ENCODE measurements at places on chromosomes 12 and 14.

- no peak for DNase-seq
Observed at GRCh38 chr14:60760644-60761364, 26.2 kb downstream of the MNAT1 start.

- DNase-seq = no peak
Observed at GRCh38 chr12:113875691-113876090, 90.4 kb downstream of the RBM19 start.

- no peak for DNase-seq
Observed at GRCh38 chr14:64092940-64093339, 201.2 kb downstream of the ESR2 start.

- DNase-seq = no peak
Observed at GRCh38 chr12:116937640-116938039, 26.9 kb downstream of the FBXW8 start.

- DNase-seq = no peak
Observed at GRCh38 chr12:115944392-115944742, 333.1 kb downstream of the MED13L start.

GRCh38 chr14:84375235-84375634 is 1154.7 kb upstream of the FLRT2 start:
- peak; percentile 15 for DNase-seq

- DNase-seq = no peak
Observed at GRCh38 chr14:100640471-100641273, 53.5 kb upstream of the BEGAIN start.

DNA sequence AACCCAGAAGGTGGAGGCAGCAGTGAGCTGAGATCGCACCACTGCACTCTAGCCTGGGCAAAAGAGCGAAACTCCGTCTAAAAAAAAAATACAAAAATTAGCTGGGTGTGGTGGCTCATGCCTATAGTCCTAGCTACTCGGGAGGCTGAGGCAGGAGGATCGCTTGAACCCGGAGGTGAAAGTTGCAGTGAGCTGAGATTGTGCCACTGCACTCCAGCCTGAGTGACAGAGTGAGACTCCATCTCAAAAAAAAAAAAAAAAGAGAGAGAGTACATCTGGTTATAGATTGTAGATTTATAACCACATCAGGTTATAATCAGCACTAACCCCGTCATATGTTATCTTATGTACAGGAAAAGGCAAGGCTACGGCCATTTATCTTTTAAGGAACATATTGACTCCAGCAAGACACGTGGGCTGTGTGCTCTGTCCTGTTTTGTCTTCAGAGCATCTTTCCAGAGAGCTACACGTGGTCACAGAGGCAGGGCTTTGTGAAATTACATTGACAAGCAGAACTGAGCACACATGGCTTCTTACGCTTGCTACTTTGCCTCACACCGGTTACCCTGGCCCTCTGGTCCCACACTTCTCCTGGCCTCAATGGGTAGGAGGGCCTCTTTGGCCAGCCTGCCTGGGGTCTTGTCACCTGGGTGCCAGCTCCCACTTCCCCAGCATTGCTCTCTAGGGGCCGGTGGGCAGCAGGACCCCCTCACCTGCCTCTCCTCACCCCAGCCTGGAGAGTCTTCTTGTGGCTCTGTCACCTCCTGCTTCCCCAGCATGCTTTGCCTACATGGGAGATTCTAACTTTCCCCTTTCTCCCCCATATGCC is 6.8 kb upstream of the DYNC1H1 start:
- no peak for DNase-seq

DNA sequence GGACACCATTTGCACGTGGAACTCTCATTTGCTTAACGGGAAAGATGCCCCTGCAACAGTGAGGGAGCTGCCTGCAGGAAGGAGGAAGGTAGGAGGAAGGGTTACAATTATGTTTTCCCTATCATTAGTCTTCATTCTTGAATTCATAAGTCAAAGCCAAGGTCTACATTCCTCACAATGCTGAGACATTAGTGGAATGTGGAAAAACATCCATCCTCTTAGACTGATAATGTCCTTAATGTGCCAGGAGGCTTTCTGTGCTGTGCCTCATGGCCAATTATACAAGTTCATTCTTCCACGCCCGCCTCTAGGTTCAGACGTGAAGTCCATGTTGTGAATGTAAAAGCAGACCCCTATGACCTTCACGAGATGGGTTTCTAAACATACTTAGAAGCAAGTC is 1212.4 kb upstream of the TMEM132C start:
- DNase-seq = peak; percentile 35

DNA sequence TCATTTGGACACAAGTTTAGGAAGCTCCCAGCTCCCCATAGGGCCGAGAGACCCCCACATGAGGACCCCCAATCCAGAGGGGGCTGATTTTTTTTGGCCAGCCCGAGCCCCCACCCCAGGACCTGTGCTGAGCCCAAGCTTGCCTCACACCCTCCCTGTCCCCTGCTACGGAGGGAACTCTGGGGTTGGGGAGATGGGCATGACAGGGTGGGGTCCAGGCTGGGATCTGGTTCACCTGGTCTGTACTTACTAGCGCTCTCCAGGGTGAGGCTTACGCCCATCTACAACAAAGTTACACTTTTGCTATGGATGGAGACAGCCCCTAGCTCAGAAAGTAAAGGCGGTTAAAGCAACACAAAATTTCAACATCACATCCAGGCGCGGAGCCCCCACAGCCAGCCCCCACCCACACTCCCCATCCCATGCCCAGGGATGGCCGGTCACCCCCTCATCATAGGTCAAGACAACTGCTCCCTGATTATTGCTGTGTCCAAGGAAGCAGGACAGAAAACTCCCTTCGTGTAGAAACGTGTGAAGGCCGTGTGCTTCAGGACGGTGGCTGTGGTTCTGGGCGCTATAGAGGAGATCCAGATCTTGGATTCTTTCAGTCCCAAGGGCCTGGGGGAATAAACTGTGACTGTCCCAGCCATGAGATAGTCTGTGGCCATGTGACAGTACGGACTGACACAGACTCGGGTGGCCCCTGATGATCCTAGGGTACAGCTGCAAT is 10.7 kb downstream of the SLC25A29 start:
- no peak for DNase-seq

GRCh38 chr12:112833267-112833666 is 41.7 kb downstream of the RPH3A start:
- no peak for DNase-seq

DNA sequence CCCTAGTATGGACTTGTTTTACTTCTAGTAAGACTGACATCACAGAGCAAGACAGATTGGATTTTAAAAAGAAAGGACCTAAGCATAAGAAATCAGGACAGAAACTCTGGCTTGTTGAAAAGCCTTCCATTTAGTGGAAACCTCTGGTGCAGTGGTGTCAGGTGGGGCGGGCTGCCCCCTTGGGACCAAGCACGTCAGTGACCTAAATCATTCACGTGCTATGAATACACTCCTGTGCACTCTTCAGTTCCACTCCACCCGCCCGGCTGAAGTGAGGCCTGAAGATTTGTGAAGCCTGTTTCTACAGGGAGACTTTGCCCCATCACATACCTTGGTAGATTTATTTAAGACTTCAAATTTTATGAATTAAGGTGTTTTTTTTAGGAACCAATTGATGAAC is 58.2 kb upstream of the STRN3 start:
- DNase-seq = no peak

GRCh38 chr12:76920172-76921099 is 41.6 kb upstream of the CSRP2 start:
- no peak for DNase-seq

DNA sequence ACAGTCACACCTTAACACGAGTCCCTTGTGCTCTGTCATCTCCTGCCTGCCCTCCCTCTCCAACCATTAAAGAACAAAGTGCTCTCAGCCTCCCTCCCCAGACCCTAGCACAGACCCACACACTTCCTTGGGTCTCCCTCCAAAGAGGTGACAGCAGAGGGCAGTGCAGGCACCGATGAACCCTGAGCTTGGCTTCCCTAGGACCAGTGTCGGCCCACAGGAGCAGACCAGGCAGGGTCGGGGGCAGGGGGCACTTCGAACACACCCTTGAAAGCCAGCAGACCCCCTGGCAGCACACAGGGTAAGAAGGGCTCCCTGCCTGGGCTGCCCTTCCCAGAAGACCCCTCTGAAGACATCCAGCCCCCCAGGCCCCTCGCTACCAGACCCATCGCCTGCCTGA is 7.0 kb downstream of the CDK2AP1 start:
- DNase-seq = no peak

DNA sequence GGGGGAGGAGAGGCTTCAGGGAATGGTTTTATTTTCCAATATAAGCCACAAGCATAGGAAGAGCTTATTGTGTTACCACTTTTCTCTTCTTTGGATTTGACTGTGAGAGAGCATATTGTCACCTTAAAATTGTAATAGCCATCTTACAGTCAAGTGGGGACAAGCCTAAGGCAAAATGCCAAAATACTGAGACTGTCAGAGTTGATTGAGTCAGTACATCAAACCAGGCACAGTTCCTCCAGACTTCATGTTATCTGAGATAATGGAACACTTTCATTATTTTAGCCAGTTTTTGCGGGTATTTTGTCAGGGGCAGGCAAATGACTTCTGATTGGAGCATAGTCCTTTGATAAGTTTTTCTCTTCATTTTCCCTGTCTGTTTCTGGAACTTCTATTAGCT is 19.5 kb upstream of the NUBPL start:
- DNase-seq = no peak

- no peak for DNase-seq
Observed at GRCh38 chr14:77023001-77023996, 5.2 kb downstream of the IRF2BPL start.

DNA sequence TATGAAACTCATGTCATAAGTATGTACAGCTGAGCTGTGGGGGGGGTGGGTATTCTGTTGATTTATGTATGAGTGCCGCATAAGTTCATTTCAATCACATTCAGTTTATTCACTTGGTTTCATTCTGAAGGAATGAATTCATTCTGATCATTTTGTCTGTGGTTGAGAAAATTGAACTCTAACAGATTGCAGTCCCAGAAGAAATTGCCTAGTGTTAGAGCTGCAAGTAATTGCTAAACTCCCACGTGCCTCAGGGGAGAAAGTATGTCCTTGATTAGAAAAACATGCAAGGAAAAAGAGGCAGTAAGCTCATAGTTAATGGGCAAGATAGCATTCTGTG is 442.4 kb upstream of the MGAT4C start:
- DNase-seq = peak; percentile 47

- no peak for DNase-seq
Observed at GRCh38 chr14:105168496-105168978, at the start of gene JAG2. TSS of gene JAG2 (minus strand) at chr14:105168776. CDS start at chr14:105168420, 356 bp downstream.

DNA sequence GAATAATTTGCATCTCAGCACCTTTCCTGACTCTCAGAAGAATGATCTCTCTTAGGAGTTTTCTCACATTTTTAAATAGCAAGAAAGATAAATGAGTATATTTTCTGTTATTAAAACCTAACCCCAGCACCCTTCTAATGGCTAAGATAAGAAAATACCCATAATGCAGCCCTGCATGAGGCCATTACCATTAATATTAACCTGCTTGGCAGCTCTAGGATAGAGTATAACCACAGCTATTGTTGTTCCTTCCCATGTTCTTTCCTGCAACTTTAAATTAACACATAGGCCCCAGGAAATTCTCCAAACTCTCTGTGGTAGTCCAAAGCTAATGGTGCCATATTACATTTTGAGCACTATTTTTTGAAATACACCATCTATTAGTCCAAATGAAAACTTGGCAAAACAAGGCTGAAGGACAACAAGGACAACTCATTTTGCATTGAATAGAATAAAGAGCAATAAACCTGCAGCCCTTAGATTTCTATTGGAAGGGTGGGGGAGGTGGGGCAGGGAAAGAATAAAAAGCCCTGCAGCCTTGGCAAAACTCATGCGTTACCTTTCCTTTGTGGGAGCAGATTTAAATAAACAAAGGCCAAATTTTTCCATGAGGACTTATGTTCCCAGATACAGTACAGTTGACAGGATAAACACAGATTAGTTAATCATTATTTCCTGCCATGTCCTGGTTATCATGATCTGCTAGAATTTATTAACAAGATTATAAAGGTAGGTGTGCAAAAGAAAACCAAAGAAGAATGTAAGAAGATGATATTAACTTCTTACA is 46.9 kb downstream of the BTG1 start:
- DNase-seq = no peak

- DNase-seq = no peak
Observed at GRCh38 chr12:128314611-128315010, 47.6 kb downstream of the TMEM132C start.

DNA sequence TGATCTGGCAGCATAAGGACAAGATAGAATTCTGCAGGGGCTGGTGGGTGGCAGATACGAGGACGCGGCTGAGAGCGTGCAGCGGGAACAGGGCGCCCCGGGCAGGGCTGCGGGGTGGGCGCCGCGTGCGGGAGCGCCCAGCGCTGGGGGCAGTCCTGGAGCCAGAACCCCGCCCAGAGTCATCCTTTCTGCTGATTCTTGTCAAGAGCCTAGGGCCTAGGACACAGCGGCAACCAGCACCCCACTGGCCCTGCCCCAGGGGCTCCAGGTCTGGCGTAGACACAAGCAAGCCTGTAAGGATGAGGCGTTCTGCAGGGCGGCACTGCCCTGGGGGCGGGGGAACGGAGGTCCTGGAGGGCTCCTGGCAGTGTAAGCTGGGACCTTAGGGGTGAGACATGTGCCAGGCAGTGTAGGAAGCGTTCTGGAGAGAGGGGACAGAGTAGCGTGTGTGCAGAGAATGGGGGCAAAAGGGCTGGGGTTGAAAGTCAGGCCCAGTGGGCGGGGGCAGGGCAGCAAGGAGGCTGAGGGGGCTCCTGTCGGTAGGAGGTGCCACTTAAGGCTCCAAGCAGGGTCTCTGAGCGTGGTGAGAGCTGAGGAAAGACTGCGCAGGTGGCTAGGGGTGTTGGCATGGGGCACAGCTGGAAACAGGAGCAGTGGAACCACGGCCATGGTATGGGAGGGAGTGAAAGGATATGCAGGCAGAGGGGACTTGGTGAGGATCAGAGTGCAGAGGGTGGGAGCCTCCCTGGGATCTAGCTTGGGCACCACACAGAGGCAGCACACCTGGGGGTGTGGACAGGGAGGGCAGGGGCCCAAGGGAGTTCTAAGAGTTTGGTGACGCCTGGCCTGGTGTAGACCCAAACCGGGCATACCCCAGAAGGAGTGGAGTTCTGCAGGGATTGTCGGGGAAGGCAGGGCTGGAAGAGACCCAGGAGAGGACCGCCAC is 845 bp upstream of the AHNAK2 start:
- DNase-seq = no peak

DNA sequence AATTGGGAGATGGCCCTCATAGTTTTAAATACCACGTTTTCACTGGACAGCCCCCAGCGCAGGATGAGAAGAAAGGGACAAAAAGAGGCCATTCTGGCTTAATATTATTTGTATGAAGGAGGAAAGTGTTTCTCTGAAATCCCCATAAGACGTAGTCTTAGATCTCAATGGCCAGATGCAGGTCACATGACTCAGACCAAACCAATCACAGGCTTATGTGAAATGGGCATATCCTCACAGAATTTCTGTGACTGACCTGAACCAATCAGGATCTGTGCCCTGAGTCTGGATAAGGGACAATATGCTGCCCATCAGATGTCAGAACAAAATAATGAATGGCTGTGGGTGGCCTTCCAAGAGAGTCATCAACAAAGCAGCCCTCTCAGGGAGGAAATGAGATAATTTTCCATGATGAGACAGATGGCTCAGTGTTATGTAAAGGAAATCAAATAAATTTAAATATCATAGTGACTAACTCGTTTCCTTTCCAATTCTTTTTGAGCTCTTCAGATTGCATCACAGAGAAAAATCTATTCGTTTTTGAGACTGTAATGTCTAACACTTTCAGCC is 1009.5 kb upstream of the TMEM132C start:
- DNase-seq = peak; percentile 85
